ENCODE measurements at places on chromosomes 12 and 14. TPM values are rescaled to one million over a fixed set of nuclear protein-coding genes. Genes with fewer than 3 reads are reported as not detected.

The ITGA5 gene
- total RNA-seq: 355 TPM

The SERPINA3 gene
- total RNA-seq: 2.1 TPM

The PPP1R1A gene
- not detected for total RNA-seq

The P2RX2 gene
- not detected for total RNA-seq

The KRT72 gene
- not detected for total RNA-seq

The FIGNL2 gene
- under 0.01 TPM for total RNA-seq

The ALDH1L2 gene
- 29.1 TPM for total RNA-seq

The WIF1 gene
- 0.15 TPM for total RNA-seq

The LRP1 gene
- total RNA-seq: 29.8 TPM

The AHNAK2 gene
- total RNA-seq: 10.9 TPM

The PLEKHD1 gene
- total RNA-seq: not detected

The WNT1 gene
- not detected for total RNA-seq

The GPR137C gene
- total RNA-seq: 0.59 TPM

The BCL11B gene
- under 0.01 TPM for total RNA-seq

The ADAMTS20 gene
- not detected for total RNA-seq

The ENDOU gene
- total RNA-seq: not detected

The TMEM132D gene
- total RNA-seq: not detected

The SERPINA9 gene
- total RNA-seq: not detected

The TEX52 gene
- not detected for total RNA-seq

The EML1 gene
- total RNA-seq: 11.3 TPM

The COL2A1 gene
- 0.17 TPM for total RNA-seq

The DENR gene
- total RNA-seq: 26.9 TPM

The KLRG1 gene
- 1.7 TPM for total RNA-seq

The CLEC4E gene
- total RNA-seq: not detected

The KRT3 gene
- total RNA-seq: not detected

Measured in bronchus fibroblast of lung (primary cell).